ENCODE measurements at places on chromosomes 1 and 21. TPM values are rescaled to one million over a fixed set of nuclear protein-coding genes. Genes with fewer than 3 reads are reported as not detected.

DNA sequence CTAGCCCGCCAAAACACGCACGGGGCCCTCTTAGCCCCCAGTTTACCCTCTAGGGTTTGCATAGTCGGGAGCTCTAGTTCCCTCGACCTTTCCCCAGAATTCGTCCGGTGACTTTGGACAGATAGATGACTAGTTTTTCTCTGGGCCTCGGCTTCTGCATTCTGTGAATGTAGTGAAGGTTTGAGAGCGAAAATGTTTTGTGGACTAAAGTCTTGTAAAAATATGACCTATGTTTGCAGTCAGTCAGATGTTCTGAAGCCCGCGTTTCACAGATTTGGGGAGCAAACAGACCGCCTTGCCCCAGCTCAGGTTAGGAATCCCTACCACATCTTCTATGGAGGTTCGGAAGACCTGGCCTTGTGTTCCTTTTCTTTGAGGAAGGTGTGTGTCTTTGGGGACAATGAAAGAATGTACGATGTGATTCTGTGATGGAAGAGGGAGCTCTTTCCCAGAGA, 401 bp downstream of the UQCRH start:
- no peak for DNase-seq

DNA sequence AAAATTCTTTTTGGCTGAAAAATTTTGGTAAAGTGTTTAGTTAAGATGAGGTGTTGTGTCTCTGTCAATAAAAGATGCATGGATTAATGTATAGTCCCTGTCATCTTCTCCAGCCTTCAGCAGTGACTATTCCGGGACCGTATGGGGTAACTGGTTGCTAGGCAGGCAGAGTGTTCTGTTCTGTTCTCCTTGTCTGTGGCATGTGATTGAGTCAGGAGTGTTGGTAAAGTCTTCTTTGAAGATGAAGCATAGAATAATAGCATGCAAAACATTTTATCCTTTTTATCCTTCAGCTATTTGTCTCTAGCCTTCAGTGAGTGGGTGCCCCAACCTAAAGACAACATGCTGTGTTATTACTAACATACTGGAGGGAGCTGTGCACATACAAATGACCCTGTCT, 74.6 kb downstream of the RGL1 start:
- no peak for DNase-seq

DNA sequence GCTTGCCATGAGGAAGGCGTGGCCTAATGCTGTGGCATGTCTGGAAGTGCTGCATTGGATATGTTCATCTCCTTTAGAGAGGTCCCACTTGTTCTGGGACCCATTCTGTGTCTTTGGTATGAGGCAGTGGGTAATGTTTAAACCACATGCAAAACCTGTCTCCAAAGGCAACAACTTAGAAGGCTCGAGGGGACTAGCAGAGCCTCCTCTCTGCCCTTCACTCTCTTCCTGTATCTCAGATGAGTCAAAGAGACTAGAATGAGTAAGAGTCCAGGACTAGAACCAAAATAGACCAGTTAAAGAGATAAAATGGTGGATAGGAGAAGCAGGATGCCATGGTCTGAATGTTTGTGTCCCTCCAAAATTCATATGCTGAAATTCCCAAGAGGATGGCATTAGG, 220.8 kb upstream of the KIAA0040 start:
- DNase-seq = no peak

- DNase-seq = peak; percentile 39
Measured at GRCh38 chr1:27360159-27361043, 6.4 kb downstream of the MAP3K6 start.

DNA sequence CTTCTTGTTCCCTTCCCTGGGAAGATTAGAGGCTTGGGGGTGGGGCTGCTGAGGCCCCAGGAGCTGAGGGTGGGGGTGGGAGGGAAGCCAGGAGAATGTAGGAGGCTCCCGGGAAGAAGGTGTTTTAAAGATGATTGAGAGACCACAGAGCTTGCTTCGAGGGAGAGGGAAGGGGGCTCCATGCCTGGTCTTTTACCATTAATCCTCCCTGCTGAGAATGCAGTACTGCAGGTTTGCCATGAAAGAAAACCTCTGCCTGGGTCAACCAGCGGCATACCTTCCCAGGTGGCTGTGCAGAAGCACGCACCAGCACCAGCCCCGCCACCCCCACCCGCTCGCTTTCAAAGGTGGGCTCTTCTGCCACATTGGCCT, 15.4 kb downstream of the ABCA4 start:
- no peak for DNase-seq

DNA sequence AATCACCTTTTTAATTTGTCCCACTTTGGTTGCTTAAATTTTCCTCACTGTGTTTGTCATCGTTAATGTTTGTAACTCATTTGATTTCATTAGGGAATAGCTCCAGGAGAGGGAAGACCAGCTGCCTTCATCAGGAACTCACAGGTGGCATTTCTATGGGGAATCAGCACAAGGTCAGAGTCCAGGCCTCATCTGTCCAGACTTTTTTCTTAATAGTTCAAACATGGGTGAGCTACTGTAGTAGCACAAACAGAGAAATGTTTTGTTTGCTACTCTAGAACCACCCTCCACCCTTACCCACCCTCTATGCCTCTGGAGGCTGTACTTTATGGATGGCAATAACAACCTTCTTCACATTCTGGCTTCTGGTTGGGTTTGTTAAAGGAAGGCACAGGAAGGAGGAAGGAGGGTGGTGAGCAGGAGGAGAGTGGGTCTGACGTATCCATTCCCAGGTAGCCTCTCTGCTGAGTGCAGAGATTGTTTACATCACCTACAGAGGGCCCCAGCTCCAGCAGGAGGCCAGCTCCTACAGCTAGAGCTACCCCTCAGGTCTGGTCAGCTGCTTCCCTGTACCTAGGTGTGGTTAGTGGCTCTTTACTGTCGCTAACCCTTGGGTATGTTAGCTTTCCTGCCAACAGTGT, 8.1 kb upstream of the TEDDM1 start:
- peak; percentile 58 for DNase-seq

DNA sequence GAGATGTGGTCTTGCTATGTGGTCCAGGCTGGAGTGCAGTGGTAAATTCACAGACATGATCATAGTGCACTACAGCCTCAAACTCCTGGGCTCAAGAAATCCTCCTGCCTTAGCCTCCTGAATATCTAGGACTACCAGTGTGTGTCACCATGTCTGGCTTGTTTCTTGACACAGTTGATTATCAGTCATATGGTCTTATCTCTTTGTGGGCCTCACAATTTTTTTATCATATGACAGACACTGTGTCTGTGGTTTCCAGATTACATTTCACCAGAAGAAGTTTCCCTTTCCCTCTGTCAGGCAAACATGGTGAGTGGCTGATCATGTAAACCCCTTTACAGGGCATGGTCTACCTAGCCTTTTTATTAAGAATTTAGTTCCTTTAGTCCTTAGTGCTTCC, 96.1 kb downstream of the HFM1 start:
- no peak for DNase-seq

DNA sequence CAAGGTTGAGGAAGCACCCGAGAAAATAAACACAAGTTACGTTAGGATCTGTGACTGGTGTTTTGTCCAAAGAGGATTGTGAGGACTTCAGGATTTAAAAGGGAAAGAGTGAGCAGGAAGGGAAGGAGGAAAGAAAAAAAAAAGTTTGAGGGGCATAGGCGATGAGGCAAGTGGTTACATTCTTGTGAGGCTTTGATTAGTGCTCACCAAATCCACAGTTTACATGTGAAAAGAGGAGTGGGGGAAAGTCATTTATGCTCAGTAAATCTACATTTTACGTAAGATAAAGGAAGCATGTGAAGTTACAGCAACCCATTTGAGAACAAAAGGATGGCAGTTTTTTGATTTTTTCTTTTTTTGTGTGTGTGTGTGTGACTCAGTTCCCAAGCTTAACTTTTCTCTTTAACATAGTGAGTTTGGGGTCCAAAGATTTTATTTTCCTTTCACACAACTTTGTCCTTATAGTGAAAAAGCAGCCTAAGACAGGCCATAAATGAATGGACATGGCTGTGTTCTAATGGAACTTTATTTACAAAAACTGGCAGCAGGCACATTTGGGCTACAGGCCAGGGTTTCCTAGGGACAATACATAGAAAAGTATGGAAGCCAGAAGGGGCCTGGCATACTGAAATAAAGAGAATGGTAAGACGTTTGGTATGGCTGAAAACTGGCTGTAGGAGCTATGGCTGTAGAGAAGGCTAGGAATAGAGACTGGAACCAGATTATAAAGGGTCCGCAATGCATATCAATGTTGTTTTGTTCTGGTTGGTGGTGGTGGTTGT, 121.7 kb downstream of the FGGY start:
- DNase-seq = no peak

- DNase-seq = no peak
Measured at GRCh38 chr1:103254691-103255090, 146.4 kb upstream of the COL11A1 start.

- DNase-seq = no peak
Measured at GRCh38 chr1:180562640-180563025, 3.9 kb downstream of the OVAAL start.

DNA sequence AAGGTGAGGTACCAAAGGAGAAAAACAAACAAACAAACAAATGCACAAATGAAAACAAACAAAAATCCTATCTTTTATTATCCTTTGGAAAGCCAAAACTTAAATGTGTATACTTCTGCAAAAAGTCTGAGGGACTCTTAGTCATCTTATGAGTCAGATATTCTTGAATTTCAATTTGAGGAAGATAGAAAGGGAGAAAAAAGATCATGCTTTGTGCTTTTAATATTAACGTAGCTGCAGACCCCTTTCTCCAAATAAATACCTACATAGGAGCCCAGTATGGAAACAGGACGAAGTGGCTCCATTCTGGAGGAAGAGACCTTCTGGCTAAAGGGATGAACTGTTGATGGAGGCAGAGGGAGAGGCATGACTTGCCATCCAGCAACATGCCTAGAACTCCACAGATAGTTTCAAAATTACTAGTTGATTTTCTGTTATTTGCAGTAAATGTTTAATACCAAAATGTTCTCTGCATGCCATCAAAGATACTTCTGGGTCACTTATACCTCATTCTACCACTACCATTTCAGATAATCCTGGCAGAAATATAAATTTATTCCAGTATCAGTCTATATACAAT, 25.4 kb downstream of the NUP210L start:
- DNase-seq = no peak

DNA sequence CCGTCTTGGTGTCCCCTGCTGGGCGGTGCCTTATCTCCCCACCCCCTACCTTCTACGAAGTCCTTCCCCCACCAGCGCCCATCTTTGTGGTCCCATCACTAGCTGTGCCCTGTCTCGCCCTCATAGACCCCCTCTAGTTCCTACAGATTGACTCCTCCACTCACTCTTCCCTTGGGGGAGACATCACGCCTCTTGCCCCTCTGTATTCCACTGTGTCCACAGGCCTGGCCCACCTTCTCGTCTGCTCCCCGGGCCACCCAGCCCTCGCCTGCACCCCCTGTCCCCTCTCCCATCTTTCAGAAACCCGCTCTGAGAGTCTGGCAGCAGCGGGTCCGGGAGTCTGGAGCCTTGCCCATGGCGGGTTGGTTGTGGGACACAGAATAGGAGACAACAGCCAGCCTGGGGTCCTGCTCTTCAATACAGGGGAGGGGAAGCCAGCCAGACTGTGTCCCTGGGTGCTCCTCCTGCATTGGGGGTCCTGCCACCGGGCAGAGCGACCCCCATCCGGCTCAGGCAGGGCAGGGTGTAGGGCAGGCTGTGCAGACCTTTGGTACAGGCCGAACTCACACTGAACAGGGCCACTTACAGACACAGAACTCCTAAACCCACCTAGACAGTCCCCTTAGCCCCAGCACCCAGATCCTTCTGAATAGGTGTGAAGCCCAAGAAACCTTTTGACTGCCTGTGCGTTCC, 1.1 kb downstream of the RNF187 start:
- DNase-seq = peak; percentile 42

DNA sequence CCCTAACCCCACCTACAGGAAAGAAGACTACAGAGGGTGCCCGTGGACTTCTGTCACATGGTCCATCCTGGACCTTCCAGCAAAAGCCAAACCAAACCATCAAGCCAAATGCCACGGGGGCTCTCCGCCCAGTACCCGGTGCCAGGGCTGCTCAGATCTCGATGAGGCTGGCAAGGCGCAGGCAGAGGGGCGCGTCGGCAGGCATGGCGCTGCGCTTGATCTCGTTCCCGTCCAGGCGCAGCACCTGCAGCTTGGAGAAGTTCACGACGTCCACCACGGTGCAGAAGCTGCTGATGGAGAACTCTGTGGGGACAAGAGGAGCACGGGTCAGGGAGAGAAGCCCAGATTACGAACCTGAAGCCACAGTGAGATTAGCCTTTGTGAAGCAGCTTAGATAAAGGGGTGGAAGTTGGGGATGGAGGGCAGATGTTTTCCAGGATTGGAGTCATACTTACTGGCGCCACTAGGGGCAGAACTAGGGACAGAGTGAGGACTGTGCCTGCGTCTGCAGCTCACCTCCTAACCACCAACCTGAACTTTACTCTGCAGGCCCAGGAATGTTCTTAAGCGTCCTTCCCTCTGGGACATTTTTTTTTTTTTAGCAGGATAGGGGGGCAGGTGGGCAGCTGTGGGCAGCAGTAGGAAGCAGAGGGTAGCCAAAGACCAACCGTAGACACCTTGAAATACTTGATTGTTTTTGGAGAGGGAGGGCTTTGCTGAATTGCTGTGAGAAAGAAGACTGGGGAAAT, 8.6 kb downstream of the FMOD start:
- peak; percentile 82 for DNase-seq

- no peak for DNase-seq
Measured at GRCh38 chr1:1287288-1288110, 7.3 kb downstream of the SCNN1D start.

DNA sequence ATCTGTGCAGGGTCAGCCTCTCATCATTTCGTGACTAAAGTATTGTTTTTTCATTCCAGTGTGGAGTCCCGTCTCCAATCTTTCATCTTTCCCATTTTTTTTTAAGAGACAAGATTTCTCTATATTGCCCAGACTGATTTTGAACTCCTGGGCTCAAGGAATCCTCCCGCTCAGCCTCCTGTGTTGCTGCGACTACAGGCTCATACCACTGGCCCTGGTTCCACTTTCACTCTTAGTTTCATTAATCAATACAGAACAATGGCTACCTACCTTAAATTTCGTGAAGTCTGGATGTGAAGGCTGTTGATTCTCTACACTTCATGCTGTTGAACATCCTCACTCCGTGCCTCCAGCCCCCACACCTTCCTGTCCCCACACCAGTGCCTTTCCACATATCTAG, 97.7 kb upstream of the GREM2 start:
- DNase-seq = no peak

- DNase-seq = no peak
Measured at GRCh38 chr1:12514590-12514989, 103.4 kb downstream of the DHRS3 start.

The RIPPLY3 gene
- not detected for total RNA-seq

The LRRC38 gene
- total RNA-seq = not detected

The ILDR2 gene
- total RNA-seq = 7.3 TPM

The REN gene
- 0.26 TPM for total RNA-seq

The OR2L5 gene
- not detected for total RNA-seq

The TTC22 gene
- 51.6 TPM for total RNA-seq

The CD1E gene
- not detected for total RNA-seq

The AJAP1 gene
- 0.09 TPM for total RNA-seq

The FCRL3 gene
- total RNA-seq = not detected

The EXTL1 gene
- total RNA-seq = not detected

The A3GALT2 gene
- total RNA-seq = not detected

The LRRC71 gene
- not detected for total RNA-seq

The IVL gene
- not detected for total RNA-seq

The LEFTY2 gene
- 0.32 TPM for total RNA-seq

The PADI2 gene
- total RNA-seq = 105 TPM

All from mucosa of descending colon (tissue), 3 donors.